GM18507 (cell line): ENCODE measurements at places on chromosomes 12 and 14.

DNA sequence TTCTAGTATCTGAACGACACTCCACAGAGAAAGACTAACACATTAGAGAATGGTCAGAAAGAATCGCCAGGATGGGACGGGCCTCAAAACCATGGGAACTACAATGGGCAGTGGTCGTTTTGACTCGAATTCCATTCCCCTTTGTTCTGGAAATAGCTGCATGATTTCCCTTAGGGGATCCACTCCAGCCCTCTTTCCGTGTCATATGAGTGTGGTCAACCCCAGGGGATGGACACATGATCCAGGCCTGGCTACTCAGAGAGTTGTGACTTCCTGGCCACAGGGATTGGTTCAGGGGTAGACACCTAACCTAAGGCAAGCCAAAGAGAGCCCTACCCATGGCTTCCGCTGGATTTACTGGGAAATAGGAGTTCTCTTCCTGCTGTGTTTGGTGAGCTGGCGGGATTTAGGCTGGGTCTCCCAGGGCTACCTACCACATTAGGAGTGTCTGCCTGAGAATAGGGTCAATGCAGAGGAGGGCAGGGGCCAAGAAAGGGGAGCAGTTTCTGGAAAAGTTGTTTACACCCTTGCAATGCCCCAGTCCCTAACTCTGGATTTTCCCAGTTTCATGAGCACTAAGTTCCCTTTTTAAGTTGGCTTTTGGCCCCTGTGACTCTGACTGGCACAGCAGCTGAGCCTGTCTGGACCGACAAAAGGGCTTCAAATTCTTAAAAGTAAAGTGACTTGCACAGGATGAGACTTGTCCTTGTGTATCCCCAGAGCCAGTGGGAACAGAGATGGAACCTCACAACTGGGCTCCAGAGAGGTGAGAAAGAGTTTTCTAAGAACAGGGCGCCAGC, 28.1 kb upstream of the GPATCH2L start:
- DNase-seq, result no peak

- no peak for DNase-seq
Measured at GRCh38 chr14:86243158-86243557, 713.2 kb downstream of the FLRT2 start.

DNA sequence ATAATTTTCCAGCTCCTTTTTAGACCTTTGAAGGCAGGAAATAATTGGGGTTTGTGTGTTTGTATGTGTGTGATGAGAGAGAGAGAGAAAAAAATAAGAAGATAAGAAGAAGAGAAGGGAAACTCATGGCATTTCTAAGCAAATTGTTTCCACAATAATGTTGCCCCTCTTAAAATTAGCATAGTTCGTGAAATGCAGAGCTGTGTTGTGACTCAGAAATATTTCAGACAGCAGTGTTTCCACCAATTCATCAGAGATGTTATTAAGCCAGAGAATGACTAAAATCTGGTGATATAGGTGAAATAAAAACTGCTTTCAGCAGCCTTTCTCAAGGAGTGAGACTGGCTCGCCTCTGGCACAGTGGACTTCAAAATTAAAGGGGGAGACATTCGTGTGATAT, 65.9 kb upstream of the ARHGAP5 start:
- DNase-seq, result no peak

DNA sequence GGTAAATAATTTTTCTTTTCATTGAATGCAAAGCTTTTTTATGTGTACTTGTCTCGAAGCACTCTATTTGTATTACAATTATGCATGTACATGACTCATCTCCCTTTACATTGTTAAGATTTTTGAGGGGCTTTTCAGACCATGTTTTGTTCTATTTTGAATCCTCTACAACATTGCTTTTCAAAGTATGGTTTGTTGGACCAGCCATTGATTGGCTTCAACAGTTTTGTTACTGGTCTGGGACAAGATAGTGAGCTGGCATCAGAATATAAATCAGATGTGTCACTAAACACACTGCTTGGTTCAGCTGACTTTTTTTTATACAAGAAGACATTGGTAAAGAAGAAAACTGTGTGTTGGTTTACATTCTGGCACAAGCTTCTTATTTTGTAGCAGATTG, 122.3 kb downstream of the MON2 start:
- no peak for DNase-seq

DNA sequence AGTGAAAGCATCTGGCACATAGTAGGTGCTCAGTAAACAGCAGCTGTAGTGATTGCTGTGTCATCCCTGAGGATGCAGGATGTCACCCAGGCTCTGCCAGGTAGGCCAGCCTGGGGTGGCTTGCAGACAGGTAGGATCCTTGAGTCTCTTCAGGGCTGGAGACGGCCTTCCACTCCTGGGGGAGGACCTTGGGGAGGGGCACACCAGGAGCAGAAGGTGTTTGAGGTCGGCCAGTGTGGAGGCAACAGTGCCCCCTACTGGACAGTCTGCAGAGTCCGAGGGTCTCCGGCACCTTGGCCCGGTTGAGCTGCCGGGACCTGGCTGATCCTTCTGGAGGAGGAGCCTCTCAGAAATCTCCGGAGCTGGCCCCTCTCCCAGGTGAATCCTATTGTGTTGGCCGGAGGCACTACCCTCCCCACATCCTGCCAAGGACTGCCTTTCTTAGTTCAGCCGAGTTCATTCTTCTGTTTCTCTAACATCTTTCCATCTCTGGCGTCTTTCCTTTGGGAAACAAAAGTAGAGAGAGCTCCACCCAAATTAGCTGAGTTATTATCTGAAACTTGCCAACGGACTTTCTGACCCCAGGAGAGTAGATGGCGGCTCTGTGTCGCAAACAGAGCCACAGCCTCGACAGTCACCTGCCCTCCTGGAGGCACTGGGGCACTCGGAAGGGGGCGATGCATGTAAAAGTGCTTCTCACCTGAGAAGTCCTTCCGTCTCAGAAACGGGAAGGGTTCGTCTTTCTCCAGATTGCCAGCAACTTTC, 41.8 kb upstream of the CLMN start:
- peak; percentile 54 for DNase-seq

GRCh38 chr14:92663049-92663448, 85.4 kb downstream of the LGMN start:
- no peak for DNase-seq

DNA sequence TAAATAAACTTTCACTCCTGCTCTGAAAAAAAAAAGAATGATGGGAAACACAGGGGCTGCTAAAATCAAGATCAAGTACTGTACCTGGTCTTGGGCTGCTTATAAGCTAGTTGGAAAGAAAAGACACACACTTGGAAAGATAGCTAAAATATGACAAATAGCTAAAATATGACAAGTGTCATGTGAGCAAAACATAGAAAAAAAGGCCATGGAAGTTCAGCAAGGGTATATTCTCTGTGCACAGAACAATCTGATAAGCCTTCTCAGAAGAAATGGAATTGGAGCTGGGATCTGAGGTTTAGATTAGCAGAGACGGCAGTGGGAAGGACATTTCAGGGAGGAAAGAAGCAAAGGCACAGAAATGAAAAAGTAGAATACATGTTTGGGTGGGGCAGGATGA, 126.2 kb upstream of the PMCH start:
- no peak for DNase-seq

- DNase-seq, result peak; percentile 45
Measured at GRCh38 chr12:107736914-107737313, 24.0 kb downstream of the PRDM4 start.

GRCh38 chr12:110908377-110909152, 11.8 kb downstream of the MYL2 start:
- no peak for DNase-seq

GRCh38 chr12:104827587-104827986, 130.5 kb downstream of the SLC41A2 start:
- no peak for DNase-seq

DNA sequence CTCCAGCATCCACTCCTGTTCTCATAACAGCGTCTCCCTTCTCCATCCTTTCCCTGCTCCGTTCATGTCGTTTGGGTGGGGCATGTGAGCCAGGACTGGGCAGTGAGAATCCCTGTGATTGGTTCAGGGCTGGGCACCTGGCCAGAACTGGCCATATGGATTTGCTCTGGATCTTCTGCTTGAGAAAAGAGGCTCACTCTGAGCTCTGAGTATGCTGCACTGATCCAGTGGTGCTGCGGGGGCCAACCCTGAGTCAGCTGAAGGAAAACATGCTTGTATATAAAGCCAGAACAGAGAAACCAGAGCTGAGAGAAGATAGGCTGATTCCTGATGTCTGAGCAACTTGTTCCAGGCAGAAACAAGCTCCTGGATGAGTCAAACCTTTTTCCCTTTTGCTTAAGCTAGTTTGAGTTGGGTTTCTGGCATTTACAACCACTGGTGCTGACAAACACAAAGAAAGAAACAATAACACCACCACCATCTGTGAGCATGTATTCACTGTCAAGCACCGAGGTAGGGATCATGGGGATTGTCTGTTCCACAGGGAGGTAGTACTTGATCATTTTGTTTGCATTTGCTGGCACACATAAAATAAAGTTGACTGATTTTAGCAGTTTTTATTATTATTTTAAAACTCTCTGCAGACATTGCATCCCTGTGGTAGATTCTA, 14.0 kb upstream of the HPD start:
- no peak for DNase-seq

GRCh38 chr14:87732562-87732961, 260.4 kb downstream of the GALC start:
- DNase-seq, result no peak

DNA sequence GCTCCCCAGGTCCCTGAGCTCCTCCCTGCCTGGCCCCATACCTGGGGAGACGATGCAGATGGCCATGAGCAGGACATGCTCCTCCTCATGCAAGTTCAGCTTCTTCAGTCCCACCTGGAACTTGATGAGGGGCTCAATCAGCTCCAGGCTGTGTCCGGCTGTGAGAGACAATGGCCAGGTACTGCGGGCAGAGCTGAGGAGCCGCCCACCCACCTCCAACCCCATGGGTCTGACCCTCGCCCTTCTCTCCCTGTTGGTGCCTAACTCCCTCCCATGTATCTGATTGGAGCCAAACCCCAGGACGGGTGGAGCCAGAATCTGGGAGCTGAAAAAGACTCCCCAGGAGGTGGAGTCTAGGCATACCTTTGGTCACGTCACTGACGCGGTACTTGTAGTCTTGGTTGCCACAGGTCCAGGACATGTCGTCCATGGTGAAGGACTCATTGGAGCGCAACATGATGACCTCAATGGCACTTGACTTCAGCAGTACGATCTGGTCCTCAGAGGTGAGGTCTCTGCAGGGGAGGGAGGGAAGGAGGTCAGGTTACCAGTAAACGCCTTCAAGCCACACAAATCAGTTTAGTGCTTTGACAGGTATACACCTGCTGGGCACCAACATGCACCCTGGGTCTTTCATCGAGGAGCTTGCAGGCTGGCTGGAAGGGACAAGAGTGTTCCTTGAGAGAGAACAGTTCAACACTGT, 26.7 kb upstream of the HDAC7 start:
- no peak for DNase-seq

DNA sequence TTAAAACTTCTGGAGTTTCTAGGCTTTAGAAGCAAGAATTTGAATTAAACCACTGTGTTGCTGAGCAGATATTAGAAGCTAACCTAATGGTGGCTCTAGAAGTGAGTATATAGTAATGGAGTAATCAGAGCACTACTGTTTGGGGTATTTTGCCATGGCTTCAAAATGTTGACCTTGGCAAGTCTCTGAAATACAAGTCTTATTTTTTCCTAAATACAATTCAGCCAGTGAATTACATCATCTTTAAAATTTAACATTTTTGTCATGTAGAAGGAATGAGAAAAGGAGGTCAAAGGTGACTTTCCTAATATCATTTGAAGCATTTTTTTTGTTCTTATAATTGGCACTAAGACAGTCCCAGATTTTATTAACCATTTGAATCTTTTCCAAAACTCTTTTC, 25.2 kb downstream of the PMCH start:
- no peak for DNase-seq

- no peak for DNase-seq
Measured at GRCh38 chr12:106327309-106327869, 24.9 kb downstream of the TCP11L2 start.

GRCh38 chr12:46811185-46811584, 14.6 kb downstream of the SLC38A4 start:
- no peak for DNase-seq

- no peak for DNase-seq
Measured at GRCh38 chr14:100540926-100541620, 46.1 kb downstream of the BEGAIN start.

DNA sequence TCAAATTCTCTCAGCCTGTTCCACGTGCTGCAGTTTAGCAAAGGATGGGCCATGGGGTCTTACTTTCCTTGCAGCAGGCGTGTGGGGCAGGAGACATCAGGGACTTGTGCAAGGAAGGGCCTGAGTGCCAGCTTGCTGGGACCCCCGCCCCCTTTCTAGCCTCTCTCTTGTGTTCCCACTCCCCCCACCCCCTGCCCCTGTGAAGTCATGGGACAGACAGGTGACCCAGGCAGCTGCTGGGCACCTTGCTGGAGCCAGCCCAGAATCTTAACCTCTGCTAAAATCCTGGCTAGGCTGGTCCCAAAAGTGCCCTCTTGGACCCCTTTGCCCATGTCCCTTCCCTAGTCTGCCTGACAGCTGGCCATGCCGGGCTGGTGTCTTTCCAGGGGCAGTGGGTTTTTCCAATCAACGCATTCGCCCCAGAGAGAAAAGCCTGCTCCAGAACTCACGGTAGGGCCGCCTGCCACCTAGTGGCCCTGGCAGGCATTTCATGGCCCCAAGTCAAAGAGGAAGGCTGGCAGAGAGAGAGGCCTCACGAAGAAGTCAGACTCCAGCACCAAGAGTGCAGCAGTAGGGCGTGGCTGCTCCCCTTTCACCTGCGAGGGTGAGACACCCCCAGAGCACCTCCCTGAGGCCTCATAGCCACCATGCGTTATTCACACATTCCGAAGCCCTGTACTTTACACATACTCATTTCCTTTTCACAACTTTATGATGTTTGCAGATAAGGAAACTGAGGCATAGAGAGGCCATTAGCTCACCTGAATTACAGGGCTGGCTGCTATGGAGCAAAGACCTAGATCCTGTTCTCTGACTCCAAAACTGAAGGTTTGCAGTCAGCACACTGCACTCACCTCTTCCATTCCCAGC, 67.4 kb downstream of the LGMN start:
- DNase-seq, result peak; percentile 55

- no peak for DNase-seq
Measured at GRCh38 chr12:105069936-105070702, 14.1 kb downstream of the ALDH1L2 start.

DNA sequence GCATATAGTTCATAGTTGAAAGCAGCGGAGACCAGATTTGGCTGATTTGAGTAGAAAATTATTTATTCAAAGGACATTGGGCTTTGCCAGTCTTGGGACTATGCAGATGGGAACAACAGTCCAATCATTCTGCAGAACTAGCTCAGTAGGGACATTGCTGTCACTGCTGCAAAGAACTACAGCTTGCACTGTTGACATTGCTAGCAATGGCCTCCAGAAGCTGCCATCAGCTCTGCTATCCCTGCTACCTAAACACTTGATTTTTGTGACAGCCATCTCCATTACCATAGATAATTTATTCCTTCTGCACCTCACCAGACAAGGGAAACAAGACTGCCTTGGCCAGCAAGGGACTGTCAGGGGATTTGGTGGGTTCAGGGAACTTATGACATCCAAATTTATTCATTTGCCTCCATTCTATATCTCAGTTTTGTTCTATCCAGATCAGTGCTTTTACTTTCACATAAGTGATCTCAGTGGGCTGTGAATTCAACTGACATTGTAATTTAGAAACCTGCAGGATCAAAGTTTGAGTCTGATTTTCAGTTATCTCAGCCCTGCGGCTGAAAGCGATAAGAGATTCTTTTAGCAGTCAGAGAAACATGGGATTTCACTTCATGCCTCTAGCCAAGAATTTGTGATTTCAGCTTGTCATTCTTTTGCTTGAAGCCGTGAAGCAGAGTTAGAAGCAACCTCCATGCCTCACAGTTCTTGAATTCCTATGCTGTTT, 136.7 kb upstream of the FBXO33 start:
- no peak for DNase-seq
